ENCODE measurements at places on chromosomes 3 and 15. TPM values are rescaled to one million over a fixed set of nuclear protein-coding genes. Genes with fewer than 3 reads are reported as not detected.

DNA sequence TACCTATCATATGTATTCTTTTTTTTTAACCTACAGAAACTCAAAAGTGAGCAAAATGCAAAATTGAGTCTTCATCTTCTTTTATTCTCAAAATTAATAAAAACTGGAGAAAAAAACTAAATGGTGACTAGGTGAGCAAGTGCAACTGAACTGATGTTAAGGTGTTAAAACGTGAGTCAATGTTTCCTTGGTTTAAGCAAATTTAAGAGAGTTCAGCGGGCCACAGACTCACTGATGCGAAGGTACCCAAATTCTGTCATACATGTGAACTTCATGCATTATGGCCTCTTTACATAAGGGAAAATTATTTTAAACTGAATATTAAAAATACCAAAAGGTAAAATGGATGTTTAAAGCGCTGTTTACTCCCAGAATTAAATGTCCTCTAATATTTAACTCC lies 206.6 kb downstream of the FOXP1 start:
- no peak for DNase-seq

The CLDN1 gene
- total RNA-seq, result 38.2 TPM

The COX17 gene
- total RNA-seq, result 45.1 TPM

The RTP4 gene
- 5.4 TPM for total RNA-seq
